ENCODE measurements at places on chromosomes 5 and 9.

DNA sequence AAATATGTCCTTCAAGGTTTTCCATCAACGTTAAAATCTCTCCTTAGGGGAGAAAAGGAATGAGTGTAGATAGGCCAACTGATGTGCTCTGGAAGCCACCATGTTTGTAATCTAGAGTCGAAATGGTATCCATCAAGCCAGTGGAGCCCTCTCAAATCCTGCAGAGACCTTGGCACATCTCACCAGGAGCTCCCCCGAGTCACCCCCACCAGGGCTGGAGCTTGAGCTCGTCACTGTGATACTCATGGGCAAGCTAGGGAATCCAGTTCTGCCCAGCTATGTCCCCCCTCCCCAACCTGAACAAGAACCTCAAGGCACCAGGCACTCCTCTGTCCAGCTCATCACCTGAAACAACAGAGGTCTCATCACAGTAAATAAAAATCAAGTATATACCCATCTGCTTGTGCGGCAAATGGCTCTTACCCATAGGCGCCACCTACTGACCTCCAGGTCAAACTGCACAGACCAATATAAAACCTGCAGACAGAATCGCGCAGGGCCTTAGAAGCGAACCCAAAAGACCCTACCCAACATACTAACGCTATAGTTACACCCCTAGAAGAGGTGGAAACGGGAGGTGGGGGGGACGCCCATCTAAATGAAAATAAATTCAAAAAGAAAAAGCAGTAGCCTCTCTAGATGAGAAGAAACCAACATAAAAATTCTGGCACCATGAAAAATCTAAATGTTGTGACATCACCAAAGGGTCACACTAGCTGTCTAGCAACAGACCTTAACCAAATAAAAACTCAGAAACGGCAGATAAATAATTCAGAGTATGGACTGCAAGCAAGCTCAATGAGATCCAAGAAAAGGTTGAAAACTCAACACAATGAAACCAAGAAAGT is 75.0 kb downstream of the TTC39B start:
- DNase-seq = no peak

DNA sequence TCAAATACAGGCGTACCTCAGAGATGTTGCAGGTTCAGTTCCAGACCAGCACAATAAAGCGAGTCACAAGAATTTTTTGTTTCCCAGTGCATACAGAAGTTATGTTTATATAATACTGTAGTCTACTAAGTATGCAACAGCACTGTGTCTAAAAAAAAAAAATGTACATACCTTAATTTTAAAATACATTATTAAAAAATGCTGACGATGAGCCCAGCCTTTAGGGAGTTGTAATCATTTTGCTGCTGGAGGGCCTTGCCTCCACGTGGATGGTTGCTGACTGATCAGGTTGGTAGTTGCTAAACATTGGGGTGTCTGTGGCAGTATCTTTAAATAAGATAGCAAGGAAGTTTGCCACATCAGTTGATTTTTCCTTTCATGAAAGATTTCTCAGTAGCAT is 48.3 kb downstream of the TTC1 start:
- DNase-seq = no peak

GRCh38 chr5:95864944-95865504 is 42.5 kb upstream of the GLRX start:
- no peak for DNase-seq

- no peak for DNase-seq
Observed at GRCh38 chr9:4375424-4376200, 75.7 kb upstream of the GLIS3 start.

- DNase-seq = no peak
Observed at GRCh38 chr9:38707885-38708637, 11.9 kb downstream of the FAM240B start.

DNA sequence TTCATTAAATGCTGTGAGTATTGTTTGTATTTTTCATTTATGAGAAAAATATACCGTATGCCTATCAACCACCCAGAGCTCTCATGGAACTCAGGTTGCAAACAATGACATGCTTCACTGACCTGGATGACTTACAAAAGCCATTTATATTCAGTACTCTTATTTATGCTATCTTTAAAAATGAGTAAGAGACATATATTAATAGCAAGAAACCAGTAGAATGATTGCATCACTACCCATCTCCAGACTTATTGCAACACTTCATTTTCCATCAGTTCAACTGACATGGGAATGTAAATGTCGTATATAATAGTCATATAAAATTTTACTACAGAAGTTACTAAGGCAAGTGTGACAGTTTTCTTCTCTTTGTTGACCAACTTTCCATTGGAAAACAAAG is 69.1 kb downstream of the OTP start:
- no peak for DNase-seq

DNA sequence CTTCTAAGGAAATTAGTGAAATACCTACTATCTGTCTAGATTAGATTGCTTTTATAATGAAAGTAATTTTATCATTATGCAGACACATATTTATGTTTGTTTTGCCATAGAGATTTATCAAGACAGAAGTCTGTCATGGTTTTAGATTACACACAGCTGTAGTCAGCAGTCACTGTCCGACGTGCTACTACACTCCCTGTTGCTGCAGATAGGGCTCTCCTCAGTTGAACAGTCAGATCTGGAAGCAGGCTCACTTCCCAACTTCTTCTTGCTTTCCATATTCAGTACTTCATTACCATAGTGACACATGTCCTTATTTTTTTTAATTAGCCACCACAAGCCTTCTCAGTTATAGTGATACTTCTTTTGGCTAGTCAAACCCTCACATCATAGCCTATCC is 329.9 kb upstream of the ITGA1 start:
- no peak for DNase-seq

- DNase-seq = no peak
Observed at GRCh38 chr5:1204693-1205242, 3.4 kb downstream of the SLC6A19 start.

DNA sequence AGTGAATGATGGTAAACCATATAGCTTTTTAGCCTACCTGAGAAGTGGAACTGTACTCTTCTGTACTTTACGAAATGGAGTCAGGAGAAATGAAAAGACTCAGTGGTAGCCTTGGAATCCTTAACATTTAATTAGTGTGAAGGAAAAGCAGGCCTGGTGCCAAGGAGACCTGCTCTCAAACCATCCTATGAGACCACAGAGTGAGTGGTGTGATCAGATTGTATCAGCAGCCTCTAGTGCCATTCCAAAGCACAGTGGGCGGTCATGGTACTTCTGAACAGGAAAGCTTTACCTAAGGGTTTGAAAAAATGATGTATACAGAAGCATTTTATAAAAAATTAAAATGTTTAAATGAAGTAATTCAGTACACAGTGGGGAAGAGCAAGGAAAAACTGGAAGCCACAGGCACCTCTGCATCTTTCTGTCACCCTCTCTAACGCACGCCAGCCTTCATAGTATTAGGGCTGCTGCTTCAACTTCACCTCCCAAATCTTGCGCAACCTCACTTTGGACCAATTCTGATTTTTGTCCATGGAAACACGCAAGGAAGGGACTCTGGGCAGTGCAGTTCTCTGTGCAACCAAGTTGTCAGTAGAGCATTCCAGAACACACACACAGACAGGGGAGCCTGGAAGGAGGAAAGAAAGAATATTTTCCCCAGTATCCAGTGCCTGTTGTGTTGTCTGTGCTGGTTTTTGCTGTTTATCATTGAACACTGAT is 203.7 kb downstream of the SH3GL2 start:
- DNase-seq = no peak

- no peak for DNase-seq
Observed at GRCh38 chr5:150289551-150290390, at the start of gene CAMK2A. TSS of gene CAMK2A (minus strand) at chr5:150289773. CDS start at chr5:150289625, 148 bp downstream.

GRCh38 chr9:85142496-85142911 is 473.0 kb downstream of the NTRK2 start:
- no peak for DNase-seq

DNA sequence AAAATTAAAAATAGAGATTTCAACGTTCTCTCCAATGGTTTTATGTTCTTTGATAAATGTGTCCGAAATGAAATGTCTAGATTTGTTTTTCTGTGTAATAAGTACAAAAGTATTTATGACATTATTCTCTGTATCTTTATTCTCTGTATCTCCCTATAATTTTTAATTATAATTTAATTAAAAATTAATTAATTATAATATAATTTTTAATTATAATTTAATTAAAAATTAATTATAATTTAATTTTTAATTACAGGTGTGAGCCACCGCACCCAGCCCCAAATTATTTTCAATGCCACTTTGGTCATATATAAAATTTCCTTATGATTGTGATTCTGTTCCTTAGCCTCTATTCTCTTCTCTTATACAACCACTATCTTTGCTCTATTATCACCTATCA is 28.2 kb downstream of the SPATA31C2 start:
- DNase-seq = no peak

DNA sequence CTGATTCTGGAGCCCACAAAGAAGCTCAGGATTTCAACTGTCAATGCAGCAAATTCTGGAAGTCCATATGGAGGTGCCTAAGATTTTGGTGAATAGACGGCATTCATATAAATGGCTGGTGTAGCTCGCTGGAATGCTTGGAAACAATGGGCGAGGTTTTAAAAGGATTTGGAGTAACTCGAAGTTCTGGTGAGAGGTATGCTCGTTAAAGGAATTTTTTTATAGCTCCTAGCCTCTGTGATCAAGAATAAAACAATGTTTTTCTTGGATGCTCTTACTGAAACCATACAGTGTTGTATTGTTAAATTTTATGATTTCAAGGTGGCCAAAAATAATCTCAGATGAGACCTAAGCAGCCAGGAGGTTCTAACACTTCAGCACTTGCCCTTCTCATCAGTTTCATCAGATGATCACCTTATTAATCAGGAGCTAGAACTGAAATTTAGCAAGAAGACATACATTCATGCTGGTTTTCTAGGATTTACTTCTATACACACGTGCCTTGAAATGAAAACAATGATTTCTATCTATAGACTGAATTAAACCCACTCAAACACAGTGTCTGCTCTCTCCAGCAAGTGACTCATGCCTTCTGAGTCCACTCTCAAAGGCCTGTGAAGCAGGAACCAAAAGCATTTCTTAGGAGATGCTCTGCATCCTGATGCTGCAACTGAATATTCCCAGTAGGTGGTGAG is 79.2 kb downstream of the OTULIN start:
- DNase-seq = no peak

DNA sequence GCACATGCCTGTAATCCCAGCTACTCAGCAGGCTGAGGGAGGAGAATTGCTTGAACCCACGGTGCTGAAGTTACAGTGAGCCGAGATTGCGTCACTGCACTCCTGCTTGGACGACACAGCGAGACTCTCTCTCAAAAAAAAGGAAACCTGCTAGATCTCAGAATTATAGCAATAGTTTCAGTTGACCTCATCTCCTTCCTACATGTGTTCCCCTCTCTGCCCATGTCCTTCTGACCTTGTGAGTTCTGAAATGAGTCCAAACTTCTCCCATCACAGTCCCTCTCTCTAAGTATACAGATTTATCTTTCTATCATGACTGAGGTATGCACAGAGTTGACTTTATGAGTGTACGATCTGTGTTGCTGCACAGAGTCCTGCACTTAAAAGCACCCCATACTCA is 44.6 kb upstream of the SHOC1 start:
- no peak for DNase-seq

DNA sequence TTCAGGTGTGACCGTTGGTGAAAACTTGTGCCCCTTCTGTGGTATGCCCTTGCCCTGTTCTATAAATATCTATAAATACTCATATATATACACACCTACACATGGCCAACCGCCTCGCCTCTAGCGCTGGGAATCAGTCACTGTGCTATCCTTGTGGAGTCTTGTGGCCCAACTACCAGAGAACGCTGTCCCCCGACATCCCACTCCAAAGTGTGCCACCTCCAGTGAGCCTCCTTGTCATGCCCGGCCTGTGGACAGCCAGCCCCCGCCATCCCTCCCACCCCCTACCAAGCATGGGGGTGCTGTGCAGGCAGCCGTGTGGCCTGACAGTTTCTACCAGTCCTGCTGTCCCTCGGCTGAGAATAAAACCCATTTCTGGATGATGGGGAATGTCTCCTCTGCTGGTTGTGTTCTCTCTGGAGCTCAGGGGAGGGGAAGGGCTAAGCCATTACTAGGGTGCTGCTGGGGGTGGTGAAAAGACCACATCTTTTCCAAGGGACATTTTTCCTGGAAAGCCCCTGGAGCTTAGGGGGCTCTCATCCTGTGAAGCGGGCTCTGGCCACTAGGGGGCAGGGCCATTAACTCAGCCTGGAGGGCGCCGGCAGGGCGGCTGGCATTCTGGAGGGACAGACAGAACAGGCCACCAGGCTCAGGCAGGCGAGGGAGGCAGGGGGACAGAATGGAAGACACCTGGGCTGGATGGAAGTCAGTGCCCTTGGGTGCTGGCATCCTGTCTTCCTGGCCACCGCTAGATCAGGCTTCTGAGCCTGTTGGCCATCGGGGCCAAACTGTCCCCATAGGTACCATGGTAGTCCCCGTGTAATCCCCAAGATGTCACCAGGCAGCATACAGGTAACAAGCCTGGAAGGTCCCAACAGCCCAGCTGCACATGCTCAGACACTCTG is 20.7 kb downstream of the GOLGA2 start:
- no peak for DNase-seq

DNA sequence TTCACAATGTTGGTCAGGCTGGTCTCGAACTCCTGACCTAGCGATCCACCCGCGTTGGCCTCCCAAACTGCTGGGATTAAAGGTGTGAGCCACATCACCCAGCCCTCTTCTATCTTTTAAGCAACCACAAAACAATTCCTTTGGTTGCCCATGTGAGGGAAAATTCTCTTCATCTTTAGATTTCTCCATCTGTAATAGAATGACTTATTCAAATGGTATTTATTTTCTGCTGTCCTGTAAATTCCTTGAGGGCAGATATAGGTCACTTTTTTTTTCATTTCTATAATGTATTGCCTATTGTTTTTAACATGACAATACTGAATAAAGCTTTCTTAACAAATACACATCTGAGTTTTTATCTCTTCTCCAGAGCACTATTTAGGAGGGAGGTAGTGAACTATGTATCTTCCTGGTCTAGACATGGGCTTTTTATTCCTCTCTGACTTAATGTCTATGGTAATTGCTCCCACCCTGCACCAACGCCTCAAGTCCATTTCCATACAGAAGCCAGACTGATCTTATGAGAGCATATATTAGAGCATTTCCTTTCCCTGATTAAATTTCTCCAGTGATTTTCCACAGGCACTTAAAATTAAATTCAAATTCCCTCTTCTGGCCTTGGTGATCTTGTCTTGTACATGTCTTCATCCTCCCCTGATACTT is 595.6 kb downstream of the CAAP1 start:
- no peak for DNase-seq

GRCh38 chr5:147391781-147392180 is 118.1 kb downstream of the DPYSL3 start:
- DNase-seq = no peak

DNA sequence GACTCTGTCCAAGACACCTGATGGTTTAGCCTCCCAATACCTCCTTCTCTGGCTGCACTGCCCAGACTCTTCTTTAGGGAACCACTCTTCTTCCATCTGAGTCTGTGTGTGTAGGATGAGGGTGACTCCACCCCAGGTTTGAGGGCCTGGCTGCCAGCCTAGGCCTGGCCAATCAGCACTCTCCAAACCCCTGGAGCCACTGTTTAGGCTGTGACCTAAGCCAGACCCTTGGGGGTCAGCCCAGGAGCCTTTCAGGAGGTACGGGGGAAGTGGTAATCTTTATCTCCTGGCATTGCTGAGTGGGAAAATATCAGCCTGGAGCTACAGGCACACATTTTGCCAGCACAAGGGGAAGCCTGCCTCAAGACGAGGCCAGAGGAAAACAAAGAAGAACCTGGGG is 6.2 kb upstream of the ERGIC1 start:
- no peak for DNase-seq

- DNase-seq = no peak
Observed at GRCh38 chr9:21584890-21585289, 102.8 kb upstream of the IFNE start.

- DNase-seq = peak; percentile 16
Observed at GRCh38 chr9:133991964-133992779, at the start of gene VAV2. TSS of gene VAV2 (minus strand) at chr9:133992324. CDS start at chr9:133992278, 46 bp downstream.
